ENCODE measurements at places on chromosomes 2 and 18.

DNA sequence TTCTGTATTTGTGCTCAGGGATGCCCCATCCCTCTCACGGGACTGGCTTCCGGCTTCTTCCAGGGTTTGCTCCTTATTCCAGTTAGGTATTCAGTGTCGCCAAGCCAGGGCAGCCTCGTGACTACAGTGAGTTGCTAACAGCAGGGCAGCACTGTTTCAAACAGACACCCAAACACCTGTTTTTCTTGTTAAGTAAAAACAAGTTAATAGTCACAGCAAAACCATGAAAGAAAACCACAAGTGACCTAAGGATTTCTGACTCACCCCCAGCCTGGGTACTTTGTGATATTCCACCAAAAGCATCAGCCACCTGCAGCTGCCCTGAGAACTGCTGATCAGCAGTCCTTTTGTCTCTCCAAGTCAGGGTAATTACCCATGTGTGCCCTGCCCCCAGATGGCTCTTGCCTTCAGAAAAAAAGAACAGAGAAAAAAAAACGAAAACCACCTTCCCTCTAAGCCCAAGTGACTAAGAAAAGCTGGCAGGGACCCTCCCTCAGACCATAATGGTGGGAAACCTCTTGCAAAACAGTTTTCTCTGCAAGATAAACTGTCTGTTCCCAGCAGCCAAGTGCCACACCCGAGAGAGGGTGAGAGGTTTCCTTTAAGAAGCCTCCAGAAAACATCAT, 178.2 kb downstream of the ANAPC1 start:
- no peak for DNase-seq

GRCh38 chr18:74453642-74454198, 3.4 kb downstream of the DIPK1C start:
- no peak for DNase-seq

GRCh38 chr2:216016581-216016980, 3.2 kb upstream of the MREG start:
- DNase-seq, result no peak

GRCh38 chr2:229622495-229623355, 91.6 kb downstream of the DNER start:
- no peak for DNase-seq

DNA sequence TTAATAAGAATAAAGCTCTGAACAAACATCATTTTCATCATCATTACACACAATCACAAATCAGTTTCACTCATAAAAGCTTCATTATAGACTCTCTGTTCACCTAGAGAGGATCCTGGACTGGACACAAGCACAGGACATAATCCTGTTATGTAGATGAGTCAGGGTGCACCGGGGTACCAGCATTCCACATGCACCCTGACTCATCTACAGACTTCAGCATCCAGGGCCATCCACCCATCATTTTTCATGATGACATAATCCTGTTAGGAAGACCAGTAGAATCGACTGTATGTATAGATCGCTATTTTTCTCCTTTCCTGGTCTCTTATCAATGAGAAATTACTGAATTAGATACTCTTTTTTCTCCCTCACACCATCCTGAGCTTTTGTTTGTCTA, 73.7 kb upstream of the PIK3C3 start:
- DNase-seq, result no peak

GRCh38 chr2:65363879-65364666, 68.3 kb downstream of the SPRED2 start:
- DNase-seq, result no peak

GRCh38 chr2:231711677-231712450, 3.5 kb downstream of the PTMA start:
- no peak for DNase-seq

DNA sequence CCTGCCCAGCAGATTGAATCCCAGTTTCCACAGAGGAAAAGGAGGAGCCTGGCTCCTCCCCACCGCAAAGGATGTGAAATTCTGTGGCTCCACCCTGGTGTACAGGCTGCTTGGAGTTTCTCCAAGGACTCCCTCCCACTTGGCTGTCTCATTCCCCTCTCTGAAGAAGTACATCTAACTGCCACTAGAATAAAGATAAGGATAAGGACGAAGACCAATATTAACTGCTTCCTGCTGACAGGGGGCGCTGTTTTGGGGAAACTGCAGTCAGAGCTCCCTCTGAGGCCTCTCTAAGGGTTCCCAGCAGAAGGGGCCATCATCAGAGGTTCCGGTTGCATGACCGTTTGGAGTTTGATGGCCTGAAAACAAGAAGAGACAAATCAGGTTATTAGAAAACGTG, 790.9 kb downstream of the CPS1 start:
- DNase-seq, result no peak

- DNase-seq, result no peak
Measured at GRCh38 chr2:38146275-38146906, 70.4 kb upstream of the CYP1B1 start.

DNA sequence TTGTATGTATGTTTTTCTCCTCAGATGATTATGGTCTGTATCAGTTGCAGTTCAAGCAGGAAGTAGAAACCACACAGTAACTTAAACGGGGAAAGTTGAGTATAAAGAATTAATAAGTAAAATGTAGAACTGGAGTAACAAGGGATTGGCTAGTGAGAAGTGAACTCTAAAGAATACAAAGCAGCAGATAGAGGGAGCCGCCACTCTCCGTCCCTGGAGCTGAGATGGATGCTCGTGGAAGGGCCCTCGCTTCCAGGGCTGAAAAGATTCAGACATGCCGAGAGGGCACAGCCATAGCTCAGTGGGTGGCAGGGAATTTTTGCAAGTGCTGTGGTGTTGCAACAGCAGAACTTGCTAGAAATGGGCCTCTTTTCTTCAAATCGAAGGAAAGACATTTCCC, 155.8 kb downstream of the COL6A3 start:
- no peak for DNase-seq

- DNase-seq, result no peak
Measured at GRCh38 chr2:222318026-222318711, 19.4 kb upstream of the PAX3 start.

GRCh38 chr18:76972846-76973519, 150.6 kb downstream of the ZNF236 start:
- DNase-seq, result no peak

- no peak for DNase-seq
Measured at GRCh38 chr2:223589901-223590300, 12.3 kb downstream of the SCG2 start.

Measured in cerebellar nuclear complex (tissue), 1 donor.